ENCODE measurements at places on chromosomes 16 and 17.

- no peak for DNase-seq
Observed at GRCh38 chr16:14427371-14427948, 202.6 kb downstream of the PARN start.

GRCh38 chr16:81778861-81779535 lies at the start of gene PLCG2:
Gene PLCG2, plus strand, starts transcription at chr16:81779291. Its CDS starts 6,699 bp downstream, at chr16:81785990.
- peak; percentile 56 for DNase-seq

GRCh38 chr16:67254801-67255552 lies 6.2 kb downstream of the SLC9A5 start:
- no peak for DNase-seq

DNA sequence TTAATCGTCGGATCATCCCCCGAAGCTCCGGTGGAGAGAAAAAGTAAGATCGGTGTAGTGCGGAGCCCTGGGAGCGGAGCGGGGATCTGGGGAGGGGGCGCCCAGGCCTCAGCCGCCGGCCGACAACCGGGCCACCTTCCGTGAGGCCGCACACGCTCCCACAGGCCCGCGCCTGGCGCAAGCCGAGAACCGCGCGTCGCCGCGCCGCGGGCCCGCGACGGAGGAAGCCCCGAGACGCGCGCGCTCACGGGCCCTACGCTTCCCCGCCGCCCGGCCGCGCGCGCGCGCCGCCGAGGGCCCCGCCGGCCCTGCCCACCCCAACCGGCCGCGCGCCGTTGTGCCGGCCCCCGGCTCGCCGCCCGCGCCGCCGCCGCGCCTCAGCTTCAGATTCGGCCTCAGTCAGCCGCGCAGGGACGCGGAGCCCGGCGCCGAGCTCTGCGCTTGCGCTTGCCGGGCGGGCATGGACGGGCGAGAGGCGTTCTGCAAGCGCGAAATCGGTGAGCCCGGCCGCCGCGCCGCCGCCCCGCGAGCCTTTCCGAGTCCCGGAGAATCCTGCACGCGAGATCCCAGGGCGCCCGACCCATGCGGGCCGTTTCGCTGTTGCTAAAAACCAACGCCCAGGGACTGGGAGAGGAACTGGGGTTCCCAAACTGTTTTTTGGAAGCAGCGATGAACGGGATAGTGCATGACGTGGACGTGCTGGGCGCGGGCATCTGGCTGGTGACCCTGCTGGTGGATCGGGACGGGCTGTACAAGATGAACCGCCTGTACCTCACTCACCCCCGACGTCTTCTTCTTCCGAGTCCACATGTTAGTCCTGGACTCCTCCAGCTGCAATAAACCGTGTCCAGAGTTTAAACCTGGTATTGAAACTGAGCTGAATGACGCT lies 28.0 kb upstream of the LRRC37A start:
- peak; percentile 64 for DNase-seq

- DNase-seq, result no peak
Observed at GRCh38 chr16:50642349-50642748, 38.8 kb downstream of the SNX20 start.
